Type B pancreatic cell (in vitro differentiated cells): ENCODE measurements at places on chromosomes 16 and 17. TPM values are rescaled to one million over a fixed set of nuclear protein-coding genes. Genes with fewer than 3 reads are reported as not detected.

DNA sequence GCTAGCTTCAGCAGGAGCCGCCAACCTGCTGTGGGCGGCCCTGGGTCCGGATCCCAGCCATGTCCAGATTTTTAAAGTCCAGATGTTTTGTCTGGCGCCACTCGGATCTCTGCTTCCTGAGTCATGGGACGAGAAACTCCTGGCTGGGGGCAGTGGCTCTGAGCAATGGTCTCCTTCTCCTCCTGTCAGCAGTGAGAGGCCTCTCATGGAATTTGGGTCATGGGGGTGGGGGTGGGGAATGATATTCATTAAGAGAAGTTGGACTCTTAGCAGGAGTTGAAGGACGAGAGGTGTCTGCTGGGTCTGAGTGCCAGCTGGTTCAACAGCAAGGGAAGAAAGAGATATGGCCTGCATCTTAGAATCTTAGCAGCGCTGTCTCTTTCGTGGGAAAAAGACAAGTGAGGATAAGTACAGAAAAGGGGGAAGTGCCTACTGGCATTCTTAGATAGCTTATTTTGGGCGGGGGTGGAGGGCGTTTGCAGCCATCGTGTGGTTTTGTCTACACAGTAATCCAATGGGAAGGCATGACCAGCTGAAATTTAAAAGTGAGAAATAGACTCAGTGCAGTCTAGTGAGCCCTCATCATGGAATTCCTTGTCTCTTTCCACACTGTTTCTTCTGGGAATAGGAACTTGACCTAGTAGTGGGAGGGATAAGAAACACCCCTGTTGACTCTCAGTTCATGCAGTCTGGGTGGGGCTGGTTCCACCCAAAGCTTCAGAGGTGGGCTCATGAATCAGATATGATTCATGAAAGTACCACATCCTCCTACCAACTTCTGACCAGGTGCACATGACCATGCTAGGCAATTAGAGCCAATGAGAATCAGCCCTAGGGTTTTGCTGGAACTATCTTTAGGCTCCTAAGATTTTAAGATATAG is 80.5 kb downstream of the MYH13 start:
- no peak for DNase-seq

- no peak for DNase-seq
Observed at GRCh38 chr17:28760601-28761562, 17.1 kb downstream of the TRAF4 start.

DNA sequence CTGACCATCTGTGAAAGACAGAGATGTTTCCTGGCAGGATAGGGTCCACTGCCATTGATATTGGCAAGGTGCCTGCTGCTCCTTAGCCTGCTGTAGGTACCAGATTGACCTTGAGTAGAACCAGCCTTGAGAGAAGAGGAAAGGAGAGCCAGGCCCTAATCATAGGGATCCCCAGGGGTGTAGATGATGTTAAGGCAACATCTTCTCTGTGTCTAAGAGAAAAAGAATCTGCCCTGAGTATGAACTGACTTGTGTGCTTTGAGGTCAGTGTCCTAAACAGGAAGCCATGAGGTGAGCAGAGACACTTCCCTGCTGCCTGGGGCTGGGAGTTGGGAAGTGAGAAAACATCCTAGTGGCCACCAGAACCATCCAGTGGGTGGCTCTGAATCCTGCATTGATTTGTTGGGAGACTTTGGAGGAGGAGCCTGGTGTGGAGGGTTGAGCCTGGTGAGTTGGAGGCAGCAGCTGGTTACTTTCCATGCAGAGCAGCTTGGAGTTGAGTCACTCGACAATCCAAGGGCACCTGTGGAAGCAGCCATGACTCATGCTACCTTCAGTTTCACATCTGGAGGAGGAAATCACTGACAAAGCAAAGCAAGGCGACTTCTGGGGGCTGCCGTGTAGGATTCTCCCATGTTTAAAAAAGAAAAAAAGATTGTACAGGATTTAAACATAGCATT is 47.8 kb downstream of the BMERB1 start:
- peak; percentile 49 for DNase-seq

DNA sequence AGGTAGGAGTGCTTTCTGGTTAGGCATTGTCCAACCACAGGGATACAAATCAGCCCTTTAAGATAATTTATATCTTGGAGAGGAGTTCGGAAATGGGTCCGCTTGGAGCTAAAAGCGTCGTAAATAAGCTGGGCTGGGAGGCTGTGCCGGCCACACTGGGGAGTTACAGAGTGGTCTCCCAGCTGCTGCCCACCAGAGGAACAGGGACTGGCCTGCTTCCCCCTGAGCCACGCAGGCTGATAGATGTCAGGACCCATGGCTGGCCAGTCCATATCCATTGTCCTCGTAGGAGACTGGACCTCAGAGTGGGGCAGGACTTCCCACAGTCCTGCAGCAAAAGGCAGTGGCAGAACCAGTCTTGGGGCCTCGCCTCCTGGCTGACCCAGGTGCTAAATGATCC is 12.6 kb upstream of the WSCD1 start:
- DNase-seq = no peak

DNA sequence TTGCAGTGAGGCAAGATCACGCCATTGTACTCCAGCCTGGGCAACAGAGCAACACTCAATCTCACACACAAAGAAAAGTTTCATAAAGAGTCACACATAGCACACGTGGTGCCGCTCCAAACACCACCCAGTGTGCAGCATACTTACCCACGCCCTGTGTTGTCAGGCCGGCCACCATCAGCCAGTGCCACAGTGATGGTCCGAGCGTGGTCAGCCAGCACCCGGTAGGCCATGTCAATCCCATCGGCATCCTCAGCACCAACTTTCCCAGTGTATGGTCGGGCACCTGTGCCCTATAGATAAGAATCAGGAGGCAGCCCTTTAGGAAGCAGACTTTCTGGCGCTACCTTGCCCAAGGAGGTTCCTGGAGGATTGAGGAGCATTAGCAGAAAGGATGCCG is 17.7 kb upstream of the EXOSC6 start:
- no peak for DNase-seq

GRCh38 chr17:27157898-27158297 is 136.0 kb upstream of the WSB1 start:
- DNase-seq = no peak

- no peak for DNase-seq
Observed at GRCh38 chr16:69482410-69482991, 58.1 kb downstream of the CYB5B start.

DNA sequence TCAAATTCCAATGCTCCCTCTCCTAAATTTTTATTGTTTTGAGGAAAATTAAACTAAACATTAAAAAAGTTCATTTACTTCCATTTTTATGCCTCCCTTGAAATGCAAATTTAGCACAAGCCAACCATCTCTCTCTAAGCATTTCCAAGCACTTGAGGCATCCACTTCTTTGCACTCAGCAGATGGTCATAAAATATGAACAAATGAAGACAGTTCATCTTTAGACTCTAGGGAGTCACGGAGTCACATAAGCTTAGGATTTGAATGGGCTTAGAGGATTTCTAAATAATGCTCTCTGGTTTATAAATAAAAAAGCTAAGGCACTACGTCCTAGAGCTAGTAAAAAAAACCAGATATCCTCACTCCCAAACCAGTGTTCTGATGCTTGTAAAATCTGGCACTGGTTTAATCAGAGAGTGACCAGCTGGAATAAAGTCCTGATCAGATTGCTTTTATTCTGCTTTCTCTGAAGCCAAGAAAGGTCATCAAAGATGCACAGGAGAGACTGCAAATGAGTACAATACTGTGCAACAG is 204.2 kb downstream of the CA10 start:
- DNase-seq = no peak

GRCh38 chr17:61410141-61411010 is 10.7 kb downstream of the TBX2 start:
- DNase-seq = peak; percentile 87

- DNase-seq = no peak
Observed at GRCh38 chr17:21094298-21094704, 32.5 kb upstream of the DHRS7B start.

- DNase-seq = no peak
Observed at GRCh38 chr17:42530952-42531454, 5.0 kb upstream of the NAGLU start.

- no peak for DNase-seq
Observed at GRCh38 chr17:77140878-77141767, at the start of gene SEC14L1. Gene SEC14L1, plus strand, starts transcription at chr17:77140969. Its CDS starts 2,628 bp downstream, at chr17:77143597.

DNA sequence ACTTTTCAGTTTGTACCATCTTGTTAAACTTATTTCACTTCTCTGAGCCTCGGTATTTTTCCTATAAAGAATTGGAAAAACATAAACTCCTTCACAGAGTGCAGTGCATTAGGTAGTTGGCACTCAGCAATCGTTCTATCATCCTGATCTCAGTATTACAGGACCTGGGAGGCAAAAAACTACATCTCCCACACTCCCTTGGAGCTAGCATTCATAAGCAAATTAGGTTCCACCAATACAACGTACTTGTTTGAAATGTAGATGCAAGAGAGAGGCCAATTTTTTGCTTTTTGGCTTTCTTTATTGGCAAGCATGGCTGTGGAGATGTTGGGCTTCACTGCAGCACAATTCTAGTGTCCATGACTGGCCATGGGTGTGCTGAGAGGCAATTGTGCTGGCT is 285.2 kb downstream of the CA10 start:
- DNase-seq = no peak

DNA sequence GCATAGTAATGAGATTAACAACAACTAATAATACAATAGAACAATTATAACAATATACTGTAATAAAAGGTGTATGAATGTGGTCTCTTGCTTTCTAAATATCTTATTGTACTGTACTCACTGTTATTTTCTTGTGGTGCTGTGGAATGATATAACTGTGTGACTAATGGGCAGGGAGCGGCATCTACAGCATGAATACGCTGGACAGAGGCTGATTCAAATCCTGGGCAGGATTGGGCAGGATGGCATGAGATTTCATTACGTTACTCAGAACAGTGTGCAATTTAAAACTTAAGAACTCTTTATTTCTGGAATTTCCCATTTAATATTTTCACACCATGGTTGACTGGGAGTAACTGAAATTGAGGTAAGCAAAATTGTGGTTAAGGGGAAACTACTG is 1239.8 kb upstream of the GOT2 start:
- DNase-seq = no peak

DNA sequence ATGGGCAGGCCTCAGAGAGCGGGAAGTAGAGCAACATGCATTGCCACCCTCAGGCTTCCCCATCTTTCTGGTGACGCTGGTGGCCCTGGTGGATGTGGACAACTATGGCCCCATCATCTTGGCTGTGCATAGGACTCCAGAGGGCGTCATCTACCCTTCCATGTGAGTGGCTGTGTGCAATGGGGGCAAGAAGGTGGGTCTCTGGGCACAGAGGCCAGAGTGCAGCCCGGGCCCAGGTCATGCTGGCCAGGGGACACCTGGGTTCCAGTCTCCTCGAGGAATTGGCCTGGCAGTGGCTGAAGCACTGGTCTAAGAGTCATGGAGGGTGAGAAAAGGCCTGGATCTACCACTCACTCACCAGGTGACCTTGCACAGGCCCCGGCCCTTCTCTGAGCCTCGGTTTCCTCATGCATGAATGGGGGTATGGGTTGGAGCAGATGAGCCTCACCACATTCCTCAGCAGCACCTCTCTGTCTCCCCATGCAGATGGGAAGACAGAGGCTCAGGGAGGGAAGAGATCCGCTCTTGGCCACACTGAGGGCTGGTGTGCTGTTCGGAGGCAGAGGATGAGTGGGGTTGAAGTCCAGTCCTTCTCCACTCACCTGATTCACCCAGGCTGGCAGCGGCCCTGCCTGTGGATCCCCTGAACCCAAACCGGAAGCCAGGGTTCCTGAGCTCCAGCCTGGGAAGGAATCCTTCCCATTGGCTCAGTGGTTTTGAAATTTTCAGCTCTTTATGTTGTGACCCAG is 7.2 kb upstream of the ADGRG3 start:
- no peak for DNase-seq

- DNase-seq = no peak
Observed at GRCh38 chr16:28607116-28607623, 2.7 kb downstream of the SULT1A1 start.

DNA sequence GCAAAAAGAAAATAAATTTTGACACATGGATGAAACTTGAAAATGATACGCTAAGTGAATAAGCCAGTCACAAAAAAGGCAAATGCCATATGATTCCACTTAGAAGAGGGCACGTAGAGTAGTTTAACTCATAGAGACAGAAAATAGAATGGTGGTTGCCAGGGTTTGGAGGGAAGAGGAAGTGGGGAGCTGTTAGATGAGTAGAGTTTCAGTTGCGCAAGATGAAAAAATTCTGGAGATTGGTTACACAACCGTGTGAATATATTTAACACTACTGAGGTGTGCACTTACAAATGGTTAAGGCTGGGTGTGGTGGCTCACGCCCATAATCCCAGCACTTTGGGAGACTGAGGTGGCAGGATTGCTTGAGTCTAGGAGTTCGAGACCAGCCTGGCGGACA is 93.4 kb upstream of the TMEM132E start:
- DNase-seq = no peak

DNA sequence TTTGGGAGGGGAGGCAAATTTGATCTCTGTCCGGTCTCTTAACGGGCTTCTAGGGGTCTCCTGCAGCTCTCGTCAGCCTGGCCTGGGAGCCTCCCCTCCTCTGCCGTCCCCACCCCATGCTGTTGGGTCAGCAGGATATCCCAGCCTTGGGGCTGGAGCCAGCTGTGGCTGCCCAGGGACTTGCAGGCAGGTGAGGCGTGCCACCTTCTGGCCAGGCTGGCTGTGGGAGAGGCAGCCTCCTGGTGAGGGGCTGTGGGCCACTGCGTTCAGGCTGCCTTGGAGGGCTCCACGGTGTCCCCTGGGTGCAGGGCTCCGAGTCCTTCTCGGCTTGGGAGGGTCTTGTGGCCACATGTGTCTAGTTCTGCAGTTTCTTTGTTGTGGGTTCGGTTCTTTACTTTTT is 34.6 kb downstream of the TBCD start:
- DNase-seq = no peak

The UNC13D gene
- 7.1 and 7.4 TPM in 2 replicates for total RNA-seq

The MT1M gene
- total RNA-seq = not detected in 2 replicates

The STX1B gene
- total RNA-seq = 1.0 and 9.9 TPM in 2 replicates

The SCNN1G gene
- 1.3 and 1.4 TPM in 2 replicates for total RNA-seq

The TBC1D3L gene
- 32.4 and 44.9 TPM in 2 replicates for total RNA-seq

The DLX4 gene
- 3.1 and 10.4 TPM in 2 replicates for total RNA-seq

The KRTAP17-1 gene
- not detected in 2 replicates for total RNA-seq

The TMEM100 gene
- total RNA-seq = 2.5 and 21.4 TPM in 2 replicates

The SMPD3 gene
- total RNA-seq = 4.5 and 9.8 TPM in 2 replicates

The COTL1 gene
- 75.6 and 179 TPM in 2 replicates for total RNA-seq

The MYCBPAP gene
- 0.88 and 4.1 TPM in 2 replicates for total RNA-seq

The TOX3 gene
- 14.7 and 18.4 TPM in 2 replicates for total RNA-seq

The CES3 gene
- 0.48 and 1.1 TPM in 2 replicates for total RNA-seq

The HNF1B gene
- total RNA-seq = 10.6 and 19.0 TPM in 2 replicates
